ENCODE measurements at places on chromosomes 16 and 17.

DNA sequence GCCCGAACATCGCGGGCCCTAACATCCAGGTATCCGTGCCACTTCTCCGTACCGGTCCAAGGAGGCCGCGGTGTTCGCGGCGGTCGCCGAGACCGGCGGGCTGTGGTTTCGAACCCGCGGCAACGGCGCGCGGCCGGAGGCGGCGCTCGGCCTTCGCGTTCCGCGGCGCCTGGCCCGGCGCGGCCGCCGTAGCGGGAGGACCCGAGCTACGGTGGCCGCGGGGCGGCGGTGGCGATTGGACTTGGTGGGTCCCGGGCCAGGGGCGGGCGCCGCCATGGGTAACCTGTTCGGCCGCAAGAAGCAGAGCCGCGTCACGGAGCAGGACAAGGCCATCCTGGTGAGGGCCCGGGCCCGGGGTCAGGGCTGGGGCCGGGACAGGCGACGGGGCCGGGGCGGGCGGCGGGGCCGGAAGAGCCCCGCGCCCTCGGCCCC is at the start of gene CHMP6:
Gene CHMP6, plus strand, starts transcription at position 197 of the 432 bp plus-strand sequence. Its CDS starts 78 bp downstream, at position 275.
- DNase-seq, result peak; percentile 84

- DNase-seq, result no peak
Observed at GRCh38 chr16:28984619-28985135, at the start of gene LAT. TSS of gene LAT (plus strand) at chr16:28985052. CDS start at chr16:28985418, 366 bp downstream.

- no peak for DNase-seq
Observed at GRCh38 chr16:87304951-87305350, 12.2 kb downstream of the C16orf95 start.

DNA sequence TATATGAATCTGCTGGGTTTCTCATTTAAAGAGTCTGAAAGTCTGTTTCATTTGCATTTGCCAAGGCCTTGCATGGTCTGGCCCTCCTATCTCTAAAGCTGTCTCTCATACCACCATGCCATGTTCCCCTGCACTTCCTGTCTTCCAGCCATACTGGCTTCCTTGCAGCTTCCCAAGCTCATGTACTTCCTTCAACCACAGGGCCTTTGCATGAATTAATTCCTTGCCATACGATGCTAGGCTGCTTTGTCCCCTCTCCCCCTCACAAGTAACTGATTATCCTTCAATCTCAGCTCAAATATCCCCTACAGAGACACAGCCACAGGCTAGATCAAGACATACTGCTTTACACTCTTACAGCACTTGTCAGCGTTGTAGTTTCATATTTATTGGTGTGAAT is 5.8 kb downstream of the CRYM start:
- DNase-seq, result no peak

DNA sequence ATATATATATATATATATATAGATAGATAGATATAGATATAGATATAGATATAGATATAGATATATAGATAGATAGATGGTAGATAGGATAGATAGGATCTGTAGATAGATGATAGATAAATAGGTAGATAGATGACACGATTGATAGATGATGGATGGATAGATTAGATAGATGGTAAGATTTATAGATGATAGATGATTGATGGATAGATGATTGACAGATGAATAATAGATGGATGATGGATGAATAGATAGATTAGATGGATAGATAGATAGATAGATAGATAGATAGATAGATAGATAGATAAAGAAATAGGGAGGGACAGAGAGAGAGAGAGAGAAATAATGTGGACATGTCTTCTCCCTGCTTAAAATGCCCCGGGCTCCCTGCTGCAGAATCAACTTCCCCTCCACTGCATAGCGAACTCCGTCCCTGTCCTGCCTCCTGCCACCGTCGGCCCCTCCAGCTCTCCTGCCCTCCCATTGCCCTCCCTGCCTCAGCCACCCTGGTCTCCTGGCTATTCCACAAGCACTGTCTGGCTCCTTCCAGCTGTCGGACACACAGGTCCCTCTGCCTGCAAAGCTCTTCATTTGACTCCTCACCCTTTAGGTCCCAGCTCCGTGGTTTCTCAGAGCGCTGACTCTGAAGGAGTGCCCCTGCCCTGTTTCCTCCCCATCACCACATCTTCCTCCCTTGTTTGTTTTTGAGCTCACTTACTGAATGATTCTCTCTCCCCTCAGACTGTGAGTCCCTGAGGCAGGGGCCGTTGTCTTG is 254.0 kb downstream of the KATNIP start:
- DNase-seq, result peak; percentile 37

DNA sequence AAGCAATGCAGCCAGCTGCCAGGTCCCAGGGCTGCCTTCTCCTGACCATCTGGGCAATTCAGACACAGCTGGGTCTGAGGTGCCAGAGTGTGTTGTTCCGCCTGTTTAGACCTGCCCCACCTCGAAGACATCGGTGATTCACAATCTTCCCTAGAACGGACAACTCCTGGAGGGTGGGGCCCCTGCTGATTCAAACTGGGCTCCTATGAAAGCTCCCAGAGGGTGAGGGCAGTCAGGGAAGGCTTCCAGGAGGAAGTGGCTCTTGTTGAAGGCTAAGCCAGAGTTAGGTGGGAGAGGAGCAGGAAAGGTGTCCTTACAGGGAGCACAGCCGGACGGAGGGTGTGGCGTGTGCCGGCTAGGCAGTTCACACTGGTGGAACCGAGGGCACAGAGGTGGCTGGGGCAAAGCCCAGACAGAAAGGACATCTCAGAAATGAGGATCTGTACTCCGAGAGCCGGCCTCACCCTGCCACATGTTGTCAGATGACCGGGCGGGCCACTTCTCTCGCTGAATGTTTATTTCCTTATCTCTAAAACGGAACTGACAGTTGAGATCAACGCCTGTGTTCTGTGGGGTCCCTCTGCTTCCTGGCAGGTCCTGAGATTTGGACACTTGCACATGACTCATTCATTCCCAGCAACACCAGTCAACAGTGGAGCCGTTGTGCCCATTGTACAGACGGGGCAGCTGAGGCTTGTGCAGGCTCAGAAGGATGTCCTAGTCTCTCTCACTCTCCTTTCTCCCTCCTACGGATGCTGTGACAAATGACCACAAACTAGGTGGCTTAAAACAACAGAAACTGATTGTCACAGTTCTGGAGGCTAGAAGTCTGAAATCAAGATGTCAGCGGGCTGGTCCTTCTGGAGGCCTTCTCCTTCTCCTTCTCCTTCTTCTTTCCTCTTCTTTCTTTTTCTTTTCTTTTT is 26.9 kb upstream of the LITAF start:
- DNase-seq, result no peak

DNA sequence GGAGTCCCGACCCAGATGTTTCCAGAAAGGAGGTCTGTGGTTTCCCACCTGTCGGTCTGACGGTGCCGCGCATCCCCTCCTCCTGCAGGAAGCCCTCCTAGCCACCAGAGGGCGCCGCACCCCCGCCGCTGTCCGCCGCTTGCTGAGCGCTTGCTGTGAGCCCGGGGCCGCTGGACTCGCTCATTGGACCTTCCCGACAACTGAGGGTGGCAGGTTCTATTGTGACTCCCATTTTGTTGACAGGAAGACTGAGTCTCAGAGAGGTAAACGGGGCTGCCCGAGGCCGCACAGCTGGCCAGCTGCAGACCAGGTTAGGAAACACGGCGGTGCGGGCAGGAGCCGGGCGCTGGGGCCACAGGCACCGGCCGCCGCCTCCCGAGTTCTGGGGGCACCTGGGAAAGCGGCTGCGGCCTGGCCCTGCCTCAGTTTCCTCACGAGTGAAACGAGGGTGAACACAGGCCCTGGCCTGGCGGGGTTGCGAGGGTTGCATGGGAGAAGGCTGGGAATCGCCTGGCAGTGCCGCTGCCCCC is 191.1 kb upstream of the CIBAR2 start:
- DNase-seq, result peak; percentile 81

DNA sequence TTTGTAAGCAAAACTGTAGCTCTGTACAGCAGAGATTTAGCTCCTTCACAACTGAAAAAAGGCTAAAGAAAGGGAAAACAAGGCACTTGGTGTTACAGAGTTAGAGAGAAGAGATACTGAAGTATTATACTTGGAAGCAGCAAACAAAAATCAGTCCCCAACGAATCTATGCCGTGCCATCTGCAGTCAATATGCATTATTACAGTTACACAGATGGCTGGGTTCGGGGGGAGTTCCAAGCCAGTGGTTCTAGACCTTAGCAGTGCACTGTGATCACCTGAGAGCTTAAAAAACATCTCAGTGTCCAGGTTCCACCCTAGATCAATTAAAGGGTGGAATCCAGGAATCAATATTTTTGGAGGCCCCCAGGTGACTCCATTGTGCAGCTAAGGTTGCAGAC is 489.9 kb downstream of the SHISA9 start:
- DNase-seq, result no peak

- no peak for DNase-seq
Observed at GRCh38 chr17:72846399-72846798, 246.1 kb downstream of the SLC39A11 start.

GRCh38 chr16:57684626-57685358 is 9.8 kb upstream of the DRC7 start:
- no peak for DNase-seq

GRCh38 chr16:50858877-50859627 is 117.2 kb downstream of the CYLD start:
- no peak for DNase-seq

DNA sequence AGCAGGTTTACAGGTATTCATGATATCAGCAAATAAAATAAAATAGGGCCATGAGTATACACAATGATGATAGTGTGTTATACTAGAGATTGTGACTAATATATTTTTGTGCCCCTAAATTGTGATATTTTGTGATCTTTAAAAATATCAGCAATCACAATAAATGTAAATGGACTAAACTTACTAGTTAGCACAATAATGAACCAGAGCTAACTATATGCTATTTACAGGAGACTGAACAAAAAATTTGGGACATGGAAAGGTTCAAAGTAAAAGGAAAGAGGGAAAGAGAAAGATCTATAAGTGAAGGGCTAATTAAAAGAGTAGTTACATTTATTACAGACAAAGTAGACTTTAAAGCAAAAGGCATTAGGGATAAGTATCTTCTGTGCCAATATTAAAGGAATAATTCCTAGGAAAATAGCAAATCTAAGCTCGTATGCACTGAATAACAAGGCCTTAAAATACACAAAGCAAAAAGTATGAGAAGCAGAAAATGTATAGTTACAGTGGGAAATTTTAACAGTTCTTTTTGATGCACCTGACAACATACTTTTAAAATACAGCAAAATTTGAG is 5.0 kb upstream of the MSI2 start:
- no peak for DNase-seq

DNA sequence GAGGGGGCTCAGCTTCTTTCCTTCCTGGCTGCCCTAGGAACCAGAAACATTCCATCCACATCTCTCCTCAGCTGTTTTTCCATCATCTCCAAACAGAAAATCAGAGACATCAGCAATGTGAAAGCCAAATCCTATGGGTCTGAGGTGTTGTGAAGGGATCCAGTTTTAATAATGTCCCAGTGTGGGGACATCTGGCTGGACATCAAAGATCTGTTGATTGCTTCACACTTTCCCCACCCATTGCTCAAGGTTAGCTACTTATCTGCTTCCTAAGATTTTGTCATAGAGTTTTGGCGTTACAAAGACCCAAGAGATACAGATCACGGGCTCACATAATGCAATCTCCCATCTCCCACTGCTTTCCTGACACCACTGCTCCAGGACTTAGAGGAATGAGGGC is 47.8 kb upstream of the AXIN2 start:
- peak; percentile 30 for DNase-seq

DNA sequence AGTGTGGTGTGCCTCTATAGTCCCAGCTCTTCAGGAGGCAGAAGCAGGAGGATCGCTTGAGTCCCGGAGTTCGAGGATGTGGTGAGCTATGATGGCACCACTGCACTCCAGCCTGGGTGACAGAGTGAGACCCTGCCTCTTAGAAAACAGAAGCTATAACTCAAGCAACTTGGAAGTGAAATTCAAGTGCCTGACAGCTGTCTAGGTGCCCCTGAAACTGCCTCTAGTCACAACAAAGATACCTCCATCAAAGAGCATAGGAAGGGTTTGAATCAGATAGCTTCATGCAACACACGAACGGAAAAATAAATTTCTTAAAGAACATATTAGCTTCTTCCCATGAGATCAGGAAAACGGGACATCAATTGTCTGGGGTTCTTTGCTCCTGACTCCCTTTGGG is 860 bp upstream of the PLCG2 start:
- no peak for DNase-seq

DNA sequence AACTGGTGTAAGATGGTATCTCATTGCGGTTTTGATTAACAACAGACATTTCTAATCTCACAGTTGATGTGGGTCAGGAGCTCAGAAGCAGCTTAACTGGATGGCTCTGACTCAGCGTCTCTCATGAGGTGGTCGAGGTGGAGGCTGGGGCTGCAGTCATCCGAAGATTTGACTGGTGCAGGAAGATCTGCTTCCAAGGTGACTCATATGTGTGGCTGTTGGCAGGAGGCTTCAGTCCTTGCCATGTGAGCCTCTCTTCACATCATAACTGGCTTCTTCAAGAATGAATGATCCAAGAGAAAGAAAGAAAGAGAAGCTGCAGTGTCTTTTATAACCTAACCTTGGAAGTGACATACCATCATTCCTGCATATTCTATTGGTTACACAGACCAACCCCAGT is 376.1 kb downstream of the SEC14L1 start:
- DNase-seq, result peak; percentile 35

DNA sequence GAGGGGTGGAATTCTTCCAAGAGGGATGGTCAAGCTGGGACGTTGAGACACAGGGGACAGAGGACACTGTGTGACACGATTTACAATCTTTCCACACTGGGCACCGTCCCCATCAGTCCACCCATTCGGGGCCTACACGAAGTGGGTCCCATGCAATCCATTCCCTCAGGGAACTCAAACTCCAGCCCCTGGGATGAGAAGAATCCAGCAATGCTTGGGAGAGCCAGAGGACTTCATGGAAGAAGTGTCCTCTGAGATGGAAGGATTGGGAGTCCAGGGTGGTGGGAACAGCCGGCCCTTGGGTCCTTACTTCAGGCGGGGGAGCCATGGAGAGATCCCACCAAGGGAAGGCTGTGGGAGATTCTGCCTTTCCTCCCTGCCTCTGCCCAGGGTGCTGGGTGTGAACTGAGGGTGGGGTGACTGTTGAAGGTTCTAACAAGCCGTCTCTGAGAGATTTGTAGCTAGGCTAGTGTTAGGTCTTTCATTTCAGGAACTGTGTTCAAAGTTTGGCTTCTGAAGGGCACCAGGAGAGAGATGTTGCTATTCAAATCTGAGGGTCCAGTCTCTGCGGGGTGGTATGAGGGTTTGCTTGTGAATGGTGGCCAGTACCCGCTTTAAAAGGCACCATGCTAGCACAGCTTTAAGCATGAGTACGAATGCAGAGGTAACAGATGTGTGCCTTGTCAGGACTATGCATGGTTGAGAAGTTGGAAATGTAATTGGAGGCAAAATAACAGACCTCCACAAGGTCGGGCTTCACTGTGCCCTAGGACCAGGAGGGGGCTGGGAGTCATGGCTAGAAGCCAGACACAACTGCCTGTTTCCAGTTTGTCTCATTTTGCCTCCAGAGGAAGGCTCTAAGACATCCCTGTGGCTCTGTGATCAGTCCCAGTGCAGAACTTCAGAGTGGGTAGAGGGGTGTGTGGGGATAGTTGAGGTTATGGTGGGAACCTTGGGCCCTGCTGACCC is 1.9 kb downstream of the ATP1B2 start:
- no peak for DNase-seq
